ENCODE measurements at places on chromosomes 16 and 17. TPM values are rescaled to one million over a fixed set of nuclear protein-coding genes. Genes with fewer than 3 reads are reported as not detected.

DNA sequence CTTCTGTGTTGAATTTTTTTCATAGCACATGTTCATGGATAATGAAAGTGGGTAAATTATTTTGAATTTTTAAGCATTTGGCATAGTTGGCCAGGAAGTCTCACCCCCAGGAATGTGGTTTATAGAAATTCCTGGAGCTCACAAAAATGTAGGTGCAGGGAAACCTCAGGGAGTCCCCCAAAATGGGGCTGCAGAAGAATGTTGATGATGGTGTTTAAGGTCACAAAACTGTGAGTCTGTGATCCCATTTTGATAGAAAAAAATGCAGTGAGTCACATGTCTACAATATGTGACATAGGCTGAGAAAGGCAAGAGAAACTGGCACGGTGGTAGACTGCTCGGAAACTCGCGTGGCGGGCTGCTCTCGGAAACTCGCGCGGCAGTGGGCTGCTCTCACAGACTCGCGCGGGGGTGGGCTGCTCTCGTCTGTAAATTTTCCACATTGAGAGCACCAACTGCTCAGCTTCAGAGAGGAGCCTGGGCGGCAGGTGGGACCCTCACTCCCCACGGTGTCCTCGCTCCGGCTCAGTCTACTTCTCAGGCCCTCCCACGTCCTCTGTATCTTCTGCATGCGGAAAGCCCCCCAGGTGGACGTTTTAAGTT is 18.7 kb upstream of the MC1R start:
- H3K36me3 ChIP-seq = no peaks in the 10 kb centered on the region
- H3K4me3 ChIP-seq = no peak overlapping the region
- H3K27ac ChIP-seq = no peak overlapping the region
- no peaks in the 10 kb centered on the region for H3K4me1 ChIP-seq
- H3K27me3 ChIP-seq = no peaks in the 10 kb centered on the region

- H3K4me3 ChIP-seq = no peak overlapping the region
- H3K27ac ChIP-seq = peak overlapping the region; percentile 97
- no peaks in the 10 kb centered on the region for H3K36me3 ChIP-seq
Measured at GRCh38 chr16:75252946-75253911, 1.8 kb upstream of the BCAR1 start.

- H3K4me1 ChIP-seq = no peaks in the 10 kb centered on the region
- no peak overlapping the region for H3K4me3 ChIP-seq
- DNase-seq = no peak
- no peak overlapping the region for H3K27ac ChIP-seq
- no peaks in the 10 kb centered on the region for H3K27me3 ChIP-seq
Measured at GRCh38 chr16:66382966-66383299, 16.4 kb downstream of the CDH5 start.

MEIOC gene
- total RNA-seq = not detected

PRR11 gene
- not detected for total RNA-seq
